ENCODE measurements at places on chromosomes 2 and 18.
A peak's percentile ranks its signal among the peaks of the same experiment; 100 is the strongest.

GRCh38 chr2:158809816-158810215 is 14.7 kb downstream of the DAPL1 start:
- no peak for DNase-seq

DNA sequence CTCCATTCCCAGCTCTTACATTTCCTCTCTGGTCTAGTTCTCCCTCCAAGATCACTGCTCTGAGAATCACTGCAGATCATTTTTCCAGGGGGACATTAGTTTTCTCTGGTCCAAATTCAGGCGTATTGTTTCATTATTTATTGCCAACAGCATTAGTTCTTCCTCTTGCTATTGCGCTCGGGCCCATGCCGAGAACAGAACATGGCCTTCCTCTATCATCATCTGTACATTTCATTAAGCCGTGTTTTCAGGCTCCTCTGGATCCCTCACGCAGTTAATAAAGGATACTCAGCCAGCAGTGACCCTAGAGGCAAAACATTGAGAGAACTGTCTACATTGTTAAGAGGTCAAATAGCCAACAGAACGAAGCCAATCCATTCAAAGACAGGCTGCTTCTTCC is 63.9 kb downstream of the CCBE1 start:
- no peak for DNase-seq

- DNase-seq = no peak
Measured at GRCh38 chr2:26619096-26619495, 22.1 kb downstream of the CIB4 start.

DNA sequence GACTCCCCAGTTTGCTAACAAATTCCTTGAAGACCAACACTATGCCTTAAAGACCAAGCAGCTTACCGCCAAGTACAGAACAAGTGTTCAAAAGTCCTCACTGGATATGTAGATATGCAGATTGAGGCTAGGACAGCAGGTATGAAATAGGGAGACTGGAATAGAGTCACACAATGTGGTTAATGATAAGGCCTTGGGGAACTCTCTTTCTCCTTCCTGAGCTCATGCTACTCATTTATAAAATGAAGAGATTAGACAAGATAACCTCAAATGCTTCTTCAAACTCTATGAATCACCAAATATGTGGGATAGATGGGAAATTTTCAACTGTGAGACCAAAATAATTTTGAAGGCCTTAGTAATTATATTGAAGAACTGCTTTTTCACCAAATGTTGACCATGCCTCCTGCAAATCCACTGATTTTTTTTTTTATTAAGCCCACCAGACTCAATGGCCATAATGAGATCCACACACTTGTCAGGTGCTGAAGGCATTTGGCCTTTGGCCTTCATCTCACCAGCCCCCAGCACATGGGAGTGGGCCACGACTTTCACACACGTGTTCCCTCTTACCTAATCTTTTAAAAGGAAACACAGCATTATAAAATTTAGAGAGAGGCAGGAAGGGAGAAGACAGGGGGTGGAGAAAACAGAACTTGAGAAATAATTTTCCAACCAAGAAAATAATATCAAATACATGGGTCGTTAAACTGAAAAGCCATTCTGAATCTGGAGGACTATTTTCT is 181.5 kb downstream of the EN1 start:
- DNase-seq = peak; percentile 55

DNA sequence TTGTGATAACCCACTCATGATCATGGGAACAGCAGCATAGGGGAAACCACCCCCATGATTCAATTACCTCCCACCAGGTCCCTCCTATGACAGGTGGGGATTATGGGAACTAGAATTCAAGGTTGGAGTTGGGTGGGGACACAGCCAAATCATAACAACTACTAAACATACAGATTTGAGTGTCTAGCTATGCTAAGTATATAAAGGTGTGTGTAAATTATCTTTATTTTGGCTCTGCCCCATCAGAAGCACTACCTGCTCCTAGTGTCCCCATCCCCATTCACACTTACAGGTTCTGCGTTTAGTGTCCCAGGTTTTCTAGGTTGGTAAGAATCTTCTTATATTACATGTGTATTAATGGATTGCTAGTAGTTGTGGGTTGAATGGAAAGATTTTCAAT is 464.7 kb downstream of the EPHA4 start:
- DNase-seq = no peak

GRCh38 chr2:45470531-45470930 is 140.5 kb downstream of the SRBD1 start:
- no peak for DNase-seq

DNA sequence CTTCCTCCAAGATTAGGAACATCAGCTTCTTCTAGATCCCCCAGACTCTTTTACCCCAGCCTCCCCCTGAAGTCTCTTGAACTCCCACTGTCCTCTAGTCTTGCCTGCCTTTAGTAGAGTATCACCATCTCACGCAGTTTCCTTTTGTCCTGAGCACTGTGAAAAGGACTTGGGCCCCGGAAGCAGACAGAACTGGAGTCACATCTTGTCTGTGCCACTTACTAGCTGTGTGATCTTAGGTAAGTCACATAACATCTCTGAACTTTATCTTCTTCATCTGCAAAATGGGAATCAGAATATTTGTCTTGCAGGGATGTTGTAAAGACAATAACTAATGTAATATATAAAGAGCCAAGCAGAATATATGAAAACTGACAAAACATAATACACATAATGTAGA is 8.4 kb upstream of the TRABD2A start:
- DNase-seq = no peak

DNA sequence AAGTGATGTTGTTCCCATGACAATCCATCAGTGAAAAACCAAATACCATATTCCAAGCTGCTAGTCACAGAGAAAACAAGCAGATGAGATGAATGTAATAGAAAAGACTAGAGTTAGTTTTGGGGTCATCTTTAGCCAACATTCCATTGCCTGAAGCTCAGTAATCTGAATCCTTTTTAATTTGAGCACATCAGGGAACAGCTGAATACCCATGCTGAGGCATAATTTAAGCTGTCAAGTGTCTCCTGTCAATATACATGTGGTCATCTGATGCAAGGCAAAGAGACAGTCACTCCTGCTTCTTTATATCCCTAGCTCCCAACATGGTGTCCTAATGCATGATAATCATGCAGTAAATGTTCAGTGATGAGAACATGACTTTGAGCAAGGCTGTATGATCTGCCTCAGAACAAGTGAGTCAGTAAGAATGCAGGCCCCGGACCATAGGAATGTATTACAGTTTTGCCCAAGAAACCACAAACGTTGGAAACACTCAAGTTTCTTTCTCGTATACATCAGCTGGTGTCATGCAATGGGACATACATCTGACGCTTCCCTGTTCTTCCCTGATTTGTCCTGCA is 48.0 kb downstream of the CDK15 start:
- DNase-seq = no peak

All from OCI-M1 (cell line).